NAMALWA (cell line): ENCODE measurements at places on chromosomes 7 and 10.
A peak's percentile ranks its signal among the peaks of the same experiment; 100 is the strongest.

GRCh38 chr7:17530741-17531421 lies 232.4 kb downstream of the AHR start:
- peak; percentile 38 for DNase-seq

- DNase-seq = no peak
These were observed 17.0 kb upstream of the GIMAP2 start for GRCh38 chr7:150668472-150668911.

GRCh38 chr7:54485044-54485443 lies 57.1 kb upstream of the VSTM2A start:
- DNase-seq = no peak

DNA sequence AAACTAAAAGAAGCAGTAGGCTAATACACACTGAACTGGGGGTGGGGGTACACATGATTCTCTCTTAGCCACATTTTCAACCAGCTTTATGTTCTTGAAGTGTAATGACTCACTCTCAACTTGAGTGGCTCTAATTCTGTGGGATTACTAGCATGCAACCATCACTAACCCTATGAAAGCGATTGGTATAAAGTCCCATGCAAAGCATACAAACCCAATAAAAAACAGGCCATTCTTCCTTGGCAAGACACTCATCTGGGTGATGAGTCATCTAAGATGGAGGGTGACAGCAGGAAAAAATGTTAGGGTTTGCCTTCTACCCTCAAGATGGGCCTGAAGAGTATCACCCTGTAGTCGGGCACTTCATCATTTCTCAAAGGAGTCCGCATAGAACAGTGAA lies 14.9 kb upstream of the PON3 start:
- no peak for DNase-seq

GRCh38 chr10:102200751-102201640 lies 25.1 kb upstream of the ELOVL3 start:
- DNase-seq = no peak
